NCI-H2171 (cell line): ENCODE measurements at places on chromosomes 6 and 20.

GRCh38 chr6:30612687-30613248, 4.3 kb downstream of the PPP1R10 start:
- DNase-seq: no peak

DNA sequence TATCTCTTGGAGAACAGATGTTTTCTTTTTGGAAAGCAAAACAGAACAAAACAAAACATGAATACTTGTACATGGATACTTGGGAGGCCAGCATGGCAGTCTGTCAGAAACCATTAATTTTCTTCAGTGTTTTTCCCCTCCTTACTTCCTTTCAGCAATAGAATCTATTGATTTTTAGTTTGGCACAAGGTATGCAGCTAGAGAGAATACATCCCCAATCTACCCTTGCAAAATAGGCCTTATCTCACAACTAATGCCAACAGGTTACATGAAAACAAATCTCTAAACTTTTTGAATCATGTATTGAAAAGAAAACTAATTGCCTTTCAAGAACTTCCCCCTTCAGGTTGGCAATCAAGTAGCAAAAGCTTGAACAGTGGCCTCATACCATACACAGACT, 2.8 kb downstream of the PGK2 start:
- DNase-seq: no peak

GRCh38 chr6:70390067-70390466, 23.2 kb upstream of the FAM135A start:
- DNase-seq: no peak

- no peak for DNase-seq
Observed at GRCh38 chr6:64712606-64713005, 994.4 kb downstream of the EYS start.

DNA sequence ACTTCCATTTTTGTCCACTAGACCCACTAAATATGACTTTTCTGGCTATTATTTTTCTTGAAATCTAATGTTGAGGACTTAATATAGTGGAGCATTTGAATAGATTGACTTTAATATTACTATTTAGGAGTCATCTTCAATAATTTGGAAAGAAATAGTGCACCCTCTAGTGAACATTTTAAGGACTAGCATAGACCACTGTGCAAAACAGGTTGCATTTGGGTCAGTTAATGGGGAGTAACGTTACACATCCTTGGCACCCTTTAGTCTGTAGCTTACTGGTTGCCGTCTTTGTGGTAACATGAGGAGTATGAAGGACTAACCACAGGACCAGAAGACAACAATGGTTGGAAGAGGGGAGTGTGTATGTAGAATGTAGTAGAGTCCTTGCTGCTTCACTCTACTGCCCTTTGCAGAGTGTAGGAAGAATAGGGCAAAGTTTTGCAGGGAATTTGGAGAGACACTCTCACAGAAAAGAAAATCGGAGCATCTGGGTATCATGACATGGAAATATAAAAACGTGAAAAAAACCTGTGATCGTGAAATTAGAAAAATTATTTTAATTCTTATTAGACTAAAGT, 25.2 kb downstream of the RFPL4B start:
- DNase-seq: peak; percentile 1

DNA sequence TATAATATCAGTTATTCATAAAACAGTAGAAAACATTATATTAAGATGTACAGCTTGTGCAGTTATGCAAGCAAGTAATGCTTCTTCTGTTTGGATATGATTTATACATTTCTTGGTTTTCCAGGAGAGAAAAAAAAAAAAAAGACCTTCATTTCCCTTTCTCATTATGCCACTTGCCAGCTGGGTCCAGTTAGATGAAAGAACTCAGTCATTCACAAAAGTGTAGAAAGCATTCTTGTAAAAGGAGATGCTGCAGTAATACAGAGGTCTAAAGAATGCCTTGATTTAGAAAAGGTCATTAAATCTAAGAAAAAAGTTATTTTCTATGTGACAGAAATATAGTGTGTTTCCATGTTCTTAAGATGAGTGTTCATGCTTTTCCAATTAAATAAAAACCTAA, 7.4 kb downstream of the PDE7B start:
- no peak for DNase-seq

DNA sequence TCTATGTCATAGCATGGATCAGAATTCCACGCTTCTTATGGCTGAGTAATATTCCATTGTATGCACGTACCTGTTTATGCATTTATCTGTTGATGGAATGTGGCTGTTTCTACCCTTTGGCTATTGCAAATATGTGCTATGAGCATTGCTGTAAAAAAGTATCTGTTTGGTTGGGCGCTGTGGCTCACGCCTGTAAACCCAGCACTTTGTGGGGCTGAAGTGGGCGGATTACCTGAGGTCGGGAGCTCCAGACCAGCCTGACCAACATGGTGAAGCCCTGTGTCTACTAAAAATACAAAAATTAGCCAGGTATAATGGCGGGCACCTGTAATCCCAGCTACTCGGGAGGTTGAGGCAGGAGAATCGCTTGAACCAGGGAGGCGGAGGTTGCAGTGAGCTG, 182.4 kb downstream of the BCAS1 start:
- no peak for DNase-seq

GRCh38 chr6:133312006-133312405, 70.8 kb downstream of the EYA4 start:
- DNase-seq: no peak

DNA sequence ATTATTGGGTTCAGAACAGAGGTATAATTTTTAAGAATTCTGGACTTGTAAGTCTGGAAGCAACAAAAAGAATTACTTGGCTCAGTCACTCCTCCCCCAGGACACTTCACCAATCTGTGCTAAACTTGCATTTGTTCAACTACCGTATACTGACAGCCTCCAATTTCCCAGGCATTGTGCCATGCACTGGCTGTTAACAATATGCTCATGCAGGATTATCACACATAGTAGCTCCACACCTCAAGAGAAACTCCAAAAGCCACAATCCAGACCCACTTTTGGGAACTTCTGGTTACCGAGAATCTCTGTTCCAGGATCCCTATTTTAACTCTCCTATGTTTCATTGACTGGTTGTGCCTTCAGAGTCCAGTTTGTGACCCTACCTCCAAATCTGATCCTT, 7.7 kb downstream of the ADGRF1 start:
- DNase-seq: no peak

- no peak for DNase-seq
Observed at GRCh38 chr20:32278199-32278643, 770 bp downstream of the KIF3B start.

- DNase-seq: no peak
Observed at GRCh38 chr6:109052852-109053251, 41.8 kb downstream of the SESN1 start.

DNA sequence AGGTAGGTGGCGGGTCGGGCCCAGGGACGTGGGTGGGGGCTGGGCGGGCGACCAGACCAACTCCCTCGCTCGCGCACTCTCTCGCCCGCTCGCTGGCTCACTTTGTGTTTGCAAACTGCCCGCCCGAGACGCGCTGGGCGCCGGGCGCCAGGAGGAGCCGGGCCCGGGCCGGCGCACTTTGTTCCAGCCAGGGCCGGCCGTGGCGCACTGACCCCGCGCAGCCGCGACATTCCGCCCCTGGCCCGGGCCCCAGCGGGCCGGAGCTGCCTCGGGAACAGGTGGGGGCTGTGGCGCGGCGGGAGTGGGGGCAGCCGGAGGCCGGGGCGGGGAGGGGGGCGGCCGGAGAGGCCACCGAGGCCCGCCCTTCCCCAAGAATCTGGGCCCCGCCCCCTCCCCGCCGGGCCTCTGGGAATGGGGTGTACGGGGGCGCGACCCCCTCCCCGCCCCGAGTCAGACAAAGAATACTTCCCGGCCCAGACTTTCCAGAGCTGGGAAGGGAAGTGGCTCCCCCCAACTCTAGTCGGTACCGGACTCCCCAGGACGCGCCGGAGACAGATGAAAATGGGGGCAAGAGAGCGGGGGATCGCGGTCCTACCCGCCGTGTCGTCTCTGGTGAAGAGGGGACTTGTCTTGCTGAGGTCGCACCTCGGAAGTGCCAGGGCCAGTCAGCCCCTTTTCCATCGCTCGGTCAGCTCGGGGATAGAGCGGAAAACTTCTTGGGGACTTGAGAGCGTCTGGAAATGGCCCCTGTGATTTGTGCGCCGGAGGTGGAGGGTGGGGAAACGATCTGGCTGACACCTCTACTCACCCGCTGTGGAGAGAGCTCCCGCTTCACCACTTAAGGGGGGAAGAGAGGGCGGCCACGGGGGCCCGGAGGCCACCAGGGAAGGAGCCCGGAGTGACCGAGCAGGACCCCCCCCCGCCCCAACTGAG, 951 bp downstream of the FOXP4 start:
- DNase-seq: no peak
